Effector memory CD4-positive, alpha-beta T cell (primary cell): ENCODE measurements at places on chromosomes 1 and 21.

DNA sequence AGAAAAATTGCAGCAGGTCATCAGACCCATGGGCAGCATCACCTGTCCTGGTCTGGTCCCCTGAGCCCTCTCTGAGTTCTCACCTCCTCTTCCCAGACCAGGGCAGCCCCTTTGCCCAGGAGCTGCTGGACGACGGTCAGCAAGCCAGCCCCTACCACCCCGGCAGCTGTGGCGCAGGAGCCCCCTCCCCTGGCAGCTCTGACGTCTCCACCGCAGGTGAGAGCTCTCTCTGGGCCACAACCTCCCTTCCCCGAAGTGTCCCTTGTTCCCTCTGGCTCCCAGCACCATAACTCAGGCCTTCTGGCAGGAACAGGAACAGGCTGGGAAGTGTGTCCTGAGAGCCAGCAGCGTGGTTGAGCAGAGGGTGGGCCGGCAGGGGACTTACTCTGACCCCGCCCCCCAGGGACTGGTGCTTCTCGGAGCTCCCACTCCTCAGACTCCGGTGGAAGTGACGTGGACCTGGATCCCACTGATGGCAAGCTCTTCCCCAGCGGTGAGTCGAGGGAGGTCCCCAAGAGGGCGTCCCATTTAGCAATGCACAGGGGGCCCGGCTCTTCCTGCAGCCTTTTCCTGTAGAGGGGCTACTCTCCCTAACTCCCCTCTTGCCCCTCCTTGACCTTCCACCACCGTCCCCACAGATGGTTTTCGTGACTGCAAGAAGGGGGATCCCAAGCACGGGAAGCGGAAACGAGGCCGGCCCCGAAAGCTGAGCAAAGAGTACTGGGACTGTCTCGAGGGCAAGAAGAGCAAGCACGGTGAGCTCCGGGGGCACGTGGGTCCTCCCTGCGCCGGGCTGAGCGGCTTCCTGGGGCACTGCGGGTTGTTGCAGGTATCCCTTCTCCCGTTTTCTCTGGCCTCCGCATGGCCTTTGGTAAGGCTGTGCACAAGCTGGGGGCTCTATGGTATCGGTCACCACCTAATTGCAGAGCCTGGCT lies 2.4 kb downstream of the ELF3 start:
- no peak for DNase-seq

DNA sequence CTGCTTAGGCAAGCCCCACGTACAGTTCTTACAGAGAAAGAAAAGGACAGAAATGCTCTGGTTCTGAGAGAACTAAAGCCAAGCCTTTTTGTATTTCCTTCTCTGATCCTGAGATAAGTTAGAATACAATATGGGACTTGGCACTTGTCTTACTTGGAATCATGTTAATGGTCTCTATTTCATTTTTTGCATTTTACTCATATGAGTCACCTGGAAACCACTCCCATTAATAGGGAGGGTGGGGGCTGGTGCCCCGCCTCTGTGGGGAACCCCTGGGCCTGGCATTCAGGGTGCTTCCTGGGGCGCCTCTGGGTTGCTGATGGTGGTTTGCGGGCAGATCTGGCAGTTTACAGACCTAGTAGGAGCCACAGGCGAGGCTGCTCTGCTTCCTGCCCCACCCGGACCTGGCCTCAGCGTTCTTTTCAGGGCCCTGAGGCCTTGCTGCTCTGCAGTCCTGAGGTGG lies 26.7 kb downstream of the TSPAN2 start:
- DNase-seq = peak; percentile 97

- no peak for DNase-seq
Observed at GRCh38 chr1:41314376-41315145, 46.7 kb upstream of the FOXO6 start.

DNA sequence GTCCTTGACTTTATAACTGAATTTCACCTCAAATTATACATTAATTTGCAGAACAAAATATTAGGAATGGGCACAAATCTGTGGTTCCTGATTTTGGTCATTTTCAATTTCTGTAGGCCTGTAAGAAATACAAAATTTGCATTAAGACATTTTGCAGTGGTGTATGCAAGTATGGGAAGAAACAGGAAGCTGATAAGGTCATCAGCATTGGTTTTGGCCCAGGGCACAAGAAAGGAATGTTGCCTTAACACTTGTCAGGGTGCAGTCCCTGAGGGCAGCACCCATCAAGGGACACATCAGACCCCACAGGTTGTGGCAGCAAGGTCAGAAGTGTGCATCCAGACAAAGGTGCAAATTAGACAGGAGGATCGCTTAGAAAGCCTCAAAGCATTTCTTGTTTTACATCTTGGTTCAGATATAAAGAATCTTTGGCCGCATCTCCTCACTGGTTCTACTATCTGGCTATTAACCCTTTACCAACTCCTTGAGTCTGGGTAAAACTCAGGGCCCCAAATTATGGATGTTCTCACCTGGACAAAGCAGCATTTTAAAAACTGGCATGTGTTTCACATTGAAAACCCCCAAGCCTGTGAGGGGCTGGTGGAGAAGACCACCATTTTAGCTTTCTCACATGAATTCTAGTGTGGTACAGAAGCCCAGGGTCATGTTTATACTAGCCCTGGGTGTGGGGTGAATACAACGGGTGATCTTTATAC lies 182.4 kb downstream of the CDC7 start:
- DNase-seq = no peak

DNA sequence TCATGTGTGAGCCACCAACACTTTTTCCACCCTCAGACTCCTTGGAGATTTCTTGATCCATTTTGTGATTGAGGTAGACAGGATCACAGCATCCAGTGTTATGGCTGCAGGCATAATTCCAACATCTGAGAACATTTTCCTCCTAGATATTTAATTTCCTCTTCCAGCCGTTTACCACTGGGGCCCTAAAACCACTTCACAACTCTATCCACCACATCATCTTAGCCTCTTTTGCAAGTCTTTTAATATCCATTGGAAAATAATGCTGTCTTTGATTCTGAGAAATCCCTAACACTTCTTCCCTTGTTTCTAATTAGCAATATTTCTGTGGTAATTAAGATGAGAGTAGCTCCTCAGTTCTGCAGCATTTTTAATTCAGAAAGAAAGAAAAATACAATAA lies 190.1 kb downstream of the TNR start:
- no peak for DNase-seq

DNA sequence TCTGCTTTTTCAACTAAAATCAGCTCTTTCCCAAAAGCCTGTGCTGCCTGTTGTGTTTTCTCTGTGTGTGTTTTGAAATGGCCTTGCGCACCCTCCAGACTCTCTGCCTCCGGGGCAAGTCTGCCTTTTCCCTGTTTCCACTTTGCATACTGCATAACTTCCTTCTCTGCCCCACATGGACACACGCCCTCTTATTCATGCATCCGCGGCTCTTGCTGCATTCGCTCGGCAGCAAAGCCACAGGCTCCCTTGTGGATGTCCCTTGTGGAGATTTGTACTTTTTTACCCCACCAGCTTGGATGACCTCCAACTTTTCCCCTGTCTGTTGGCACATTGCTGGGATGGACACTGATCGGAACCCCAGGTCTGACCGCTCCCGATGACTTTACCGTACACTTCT lies 147.6 kb downstream of the ADSS2 start:
- DNase-seq = no peak

DNA sequence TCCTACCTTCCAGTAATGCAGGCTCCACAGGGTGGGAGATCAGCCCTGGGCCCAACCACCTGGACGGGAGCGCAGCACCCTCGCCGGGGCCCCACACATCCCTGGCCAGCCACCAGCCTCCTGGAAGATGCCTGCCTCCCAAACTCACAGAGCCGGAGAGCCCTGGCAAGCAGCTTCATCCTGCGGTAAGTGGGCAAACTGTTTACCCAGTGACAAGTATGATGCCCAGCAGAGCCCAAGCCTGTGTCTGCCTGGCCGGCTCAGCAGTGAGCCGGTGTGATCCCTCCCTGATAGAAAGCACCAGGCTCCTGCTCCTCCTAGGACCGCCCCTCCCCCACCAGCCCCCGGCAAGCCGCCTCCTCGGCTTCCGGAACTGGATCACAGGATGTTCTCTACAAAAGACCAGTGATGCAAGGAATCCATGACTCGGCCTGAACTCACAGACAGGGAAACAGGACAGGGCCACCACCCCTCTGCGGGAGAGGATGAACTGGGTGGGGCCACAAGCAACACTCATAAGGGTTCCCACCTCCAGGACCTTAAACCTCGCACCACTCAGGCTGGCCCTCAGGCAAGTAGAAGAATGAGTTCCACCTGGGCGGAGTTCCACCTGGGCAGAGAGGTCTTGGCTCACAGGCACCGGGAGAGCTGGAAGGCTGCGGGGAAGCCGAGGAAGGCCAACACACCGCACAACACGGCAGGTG lies 7.9 kb downstream of the ACOT7 start:
- no peak for DNase-seq

DNA sequence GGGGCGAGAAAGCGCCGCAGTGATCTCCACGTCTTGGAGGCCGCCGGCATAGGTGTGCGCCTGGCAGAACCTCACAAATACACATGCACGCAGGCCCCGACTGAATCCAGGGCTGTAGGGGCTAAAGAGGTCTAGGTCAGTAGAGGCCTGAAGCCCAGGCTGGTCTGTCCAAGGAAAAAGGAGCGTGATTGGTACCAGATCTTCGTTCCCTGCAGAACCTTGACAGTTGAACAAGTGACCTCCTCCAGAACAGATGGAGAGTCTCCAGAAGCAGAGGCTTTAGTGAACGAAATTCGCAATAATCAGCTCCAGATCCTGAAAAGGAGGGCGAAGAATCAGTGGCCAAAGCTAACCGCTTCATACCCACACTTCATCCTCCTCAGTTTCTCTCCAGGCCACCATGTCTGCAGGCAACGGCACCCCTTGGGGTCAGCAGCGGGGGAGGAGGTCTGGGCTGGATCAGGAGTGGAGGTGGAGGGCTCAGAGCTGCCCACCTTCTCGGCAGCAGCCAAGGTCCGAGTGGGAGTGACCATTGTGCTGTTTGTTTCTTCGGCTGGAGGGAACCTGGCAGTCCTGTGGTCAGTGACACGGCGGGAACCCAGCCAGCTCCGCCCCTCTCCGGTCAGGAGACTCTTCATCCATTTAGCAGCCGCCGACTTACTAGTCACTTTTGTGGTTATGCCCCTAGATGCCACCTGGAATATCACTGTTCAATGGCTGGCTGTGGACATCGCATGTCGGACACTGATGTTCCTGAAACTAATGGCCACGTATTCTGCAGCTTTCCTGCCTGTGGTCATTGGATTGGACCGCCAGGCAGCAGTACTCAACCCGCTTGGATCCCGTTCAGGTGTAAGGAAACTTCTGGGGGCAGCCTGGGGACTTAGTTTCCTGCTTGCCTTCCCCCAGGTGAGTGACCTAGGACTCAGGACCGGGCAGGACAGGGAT lies 749 bp upstream of the PEX11B start:
- no peak for DNase-seq

- DNase-seq = no peak
Observed at GRCh38 chr21:15774590-15774989, 44.8 kb downstream of the USP25 start.

- no peak for DNase-seq
Observed at GRCh38 chr1:46547481-46548383, 3.7 kb downstream of the KNCN start.

DNA sequence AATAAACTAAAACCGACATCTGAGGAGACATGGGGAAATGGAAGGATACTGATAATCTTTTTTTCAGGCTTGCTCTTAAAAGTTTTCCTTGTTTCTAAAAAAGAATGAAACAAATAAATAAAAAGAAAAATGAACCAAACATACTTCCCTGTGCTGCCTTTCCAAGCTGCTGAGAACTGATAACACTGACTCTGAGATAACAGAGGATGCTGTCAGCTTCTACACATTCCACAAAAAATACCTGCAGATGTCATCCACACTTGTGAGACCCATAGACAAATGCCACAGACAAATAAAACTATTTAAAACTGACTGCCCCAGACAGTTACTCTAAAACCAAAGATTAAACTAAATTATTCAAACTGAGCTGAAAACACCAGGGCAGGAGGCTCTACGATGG lies 12.0 kb upstream of the OR6K3 start:
- no peak for DNase-seq

DNA sequence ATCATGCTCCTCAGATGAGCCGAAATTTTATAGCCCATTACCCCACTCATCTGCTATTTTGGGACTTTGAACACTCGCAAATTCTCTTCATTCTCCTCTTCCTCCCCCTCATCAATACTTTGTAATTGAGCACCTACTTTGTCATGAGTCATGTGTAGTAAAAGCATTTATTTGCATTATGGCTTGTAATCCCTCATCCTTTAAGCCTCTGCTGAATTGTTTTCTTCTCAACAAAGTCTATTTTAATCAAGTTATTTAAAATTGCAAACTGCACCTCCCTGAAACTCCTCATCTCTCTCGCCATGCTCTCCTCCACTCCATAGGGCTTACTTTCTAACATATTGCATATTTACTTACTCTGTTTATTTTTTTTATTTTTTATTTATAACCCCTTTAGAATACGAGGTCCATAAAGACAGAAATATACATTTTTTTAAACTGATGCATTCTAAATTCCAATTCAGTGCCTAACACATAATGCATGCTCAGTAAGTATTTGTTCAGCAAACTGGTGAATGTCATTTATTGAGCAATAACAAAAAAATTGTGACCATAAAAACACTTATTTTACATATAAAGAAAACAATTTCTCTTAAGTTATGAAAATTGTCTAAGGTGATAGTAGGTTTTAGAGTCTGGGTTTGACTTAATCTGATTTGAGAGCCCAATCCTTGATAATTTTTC lies 161.7 kb downstream of the FASLG start:
- DNase-seq = no peak

DNA sequence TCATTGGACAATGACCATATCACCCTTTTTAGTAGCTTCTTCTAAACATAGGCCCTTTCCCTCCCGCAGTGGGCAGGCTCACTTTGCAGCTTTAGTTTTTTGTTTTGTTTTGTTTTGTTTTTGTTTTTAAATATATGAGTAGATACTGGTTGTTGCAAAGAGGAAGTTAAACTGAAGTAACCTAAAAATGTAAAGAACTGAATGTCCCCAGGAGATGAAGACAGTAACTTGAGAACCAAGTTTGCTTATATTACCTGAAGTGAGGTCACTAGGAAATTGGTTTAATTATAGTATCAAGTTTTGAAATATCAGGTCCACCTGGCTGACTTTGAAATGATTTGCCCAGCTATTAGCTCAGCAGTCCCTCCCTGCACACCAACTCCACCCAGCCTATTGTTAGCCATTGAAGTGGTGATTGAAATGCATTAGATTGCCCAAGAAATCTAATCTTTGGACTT lies 18.2 kb downstream of the SMAP2 start:
- DNase-seq = no peak

- DNase-seq = peak; percentile 51
Observed at GRCh38 chr1:12658531-12659453, 14.9 kb downstream of the AADACL4 start.

DNA sequence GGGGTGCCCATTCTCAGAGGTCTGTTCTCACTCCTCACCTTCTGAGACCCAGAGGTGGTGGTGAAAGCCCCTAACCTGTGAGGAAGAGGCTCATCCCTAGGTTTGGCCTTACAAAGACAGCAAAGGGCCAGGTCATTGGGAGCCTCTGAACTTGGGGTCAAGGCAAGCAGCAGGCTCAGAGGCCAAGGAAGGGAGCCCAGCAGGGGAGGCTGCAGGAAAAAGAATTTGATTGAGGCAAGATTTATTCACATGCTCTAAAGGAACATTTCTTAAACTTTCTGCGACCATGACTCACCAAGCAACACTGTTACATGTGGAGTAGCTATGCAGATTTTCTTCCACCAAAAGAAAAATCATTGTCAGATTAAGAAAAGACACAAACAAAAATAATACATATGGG lies 132.5 kb upstream of the SYT6 start:
- DNase-seq = no peak

GRCh38 chr21:44749759-44750674 lies 38.6 kb upstream of the TSPEAR start:
- DNase-seq = no peak
